ENCODE measurements at places on chromosomes 4 and X.

- DNase-seq, result peak; percentile 46
These were observed at the start of gene TMEM185A for GRCh38 chrX:149631234-149632165. TMEM185A (minus strand) TSS chrX:149631792; CDS start chrX:149631580, 212 bp downstream.

- peak; percentile 66 for DNase-seq
These were observed 17.7 kb downstream of the COL4A6 start for GRCh38 chrX:108420481-108420880.

DNA sequence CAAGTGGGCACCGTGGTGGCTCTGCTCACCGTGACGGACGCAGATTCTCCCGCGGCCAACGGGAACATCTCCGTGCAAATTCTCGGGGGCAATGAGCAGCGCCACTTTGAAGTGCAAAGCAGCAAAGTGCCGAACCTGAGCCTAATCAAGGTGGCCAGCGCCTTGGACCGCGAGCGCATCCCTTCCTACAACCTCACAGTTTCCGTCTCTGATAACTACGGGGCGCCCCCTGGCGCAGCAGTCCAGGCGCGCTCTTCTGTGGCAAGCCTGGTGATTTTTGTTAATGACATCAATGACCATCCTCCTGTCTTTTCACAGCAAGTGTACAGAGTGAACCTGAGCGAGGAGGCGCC lies 2.7 kb downstream of the FAT4 start:
- DNase-seq, result peak; percentile 29

- peak; percentile 21 for DNase-seq
These were observed 113.5 kb upstream of the TMEM164 start for GRCh38 chrX:109889289-109890006.

DNA sequence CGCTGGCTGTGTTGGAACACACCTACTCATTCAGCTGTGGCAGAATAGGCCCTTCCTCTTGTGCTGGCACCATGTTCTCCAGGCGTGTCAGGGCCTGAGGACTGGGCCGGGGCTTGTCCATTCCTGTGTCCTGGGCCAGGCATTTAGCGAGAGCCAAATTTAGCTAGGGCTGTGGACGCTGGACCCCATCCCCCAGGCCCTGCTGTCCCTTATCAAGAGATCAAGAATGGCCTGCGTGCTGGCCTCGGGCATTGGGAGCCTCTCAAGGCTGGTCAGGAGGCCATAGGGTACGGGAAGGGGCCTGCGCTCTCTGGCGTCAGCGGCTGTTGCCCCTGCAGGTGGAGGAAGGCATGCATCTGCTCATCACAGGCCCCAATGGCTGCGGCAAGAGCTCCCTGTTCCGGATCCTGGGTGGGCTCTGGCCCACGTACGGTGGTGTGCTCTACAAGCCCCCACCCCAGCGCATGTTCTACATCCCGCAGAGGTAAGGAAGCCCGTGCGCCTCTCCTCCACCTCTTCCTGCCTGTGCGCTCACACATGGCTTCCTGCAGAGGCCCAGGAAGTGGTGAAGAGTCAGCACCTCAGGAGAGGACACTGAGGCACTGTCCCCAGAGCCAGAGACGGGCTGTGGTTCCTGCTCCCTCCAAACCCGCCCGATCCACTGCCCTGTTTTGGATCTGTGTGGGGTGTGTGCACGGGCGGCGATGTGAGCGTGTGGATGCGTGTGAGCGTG lies 15.3 kb downstream of the ABCD1 start:
- no peak for DNase-seq

DNA sequence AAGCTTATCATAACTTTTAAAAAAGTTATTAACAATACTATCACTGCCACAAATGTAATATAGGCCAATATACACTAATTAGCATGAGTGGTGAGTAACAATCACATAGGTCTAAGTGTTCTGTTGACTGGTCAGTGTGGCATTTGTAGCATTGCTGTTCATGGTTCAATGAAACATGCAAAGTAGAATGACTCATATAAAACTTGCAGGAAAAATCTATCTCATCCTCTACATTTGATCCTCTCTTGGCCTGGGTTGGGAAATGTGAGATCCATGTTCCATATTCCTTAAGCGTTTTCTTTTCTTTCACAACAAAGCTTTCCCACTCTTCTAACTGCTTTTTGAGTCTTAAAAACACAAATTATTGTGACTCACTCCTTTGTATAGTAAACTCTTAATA lies 1418.7 kb downstream of the FSTL5 start:
- no peak for DNase-seq

DNA sequence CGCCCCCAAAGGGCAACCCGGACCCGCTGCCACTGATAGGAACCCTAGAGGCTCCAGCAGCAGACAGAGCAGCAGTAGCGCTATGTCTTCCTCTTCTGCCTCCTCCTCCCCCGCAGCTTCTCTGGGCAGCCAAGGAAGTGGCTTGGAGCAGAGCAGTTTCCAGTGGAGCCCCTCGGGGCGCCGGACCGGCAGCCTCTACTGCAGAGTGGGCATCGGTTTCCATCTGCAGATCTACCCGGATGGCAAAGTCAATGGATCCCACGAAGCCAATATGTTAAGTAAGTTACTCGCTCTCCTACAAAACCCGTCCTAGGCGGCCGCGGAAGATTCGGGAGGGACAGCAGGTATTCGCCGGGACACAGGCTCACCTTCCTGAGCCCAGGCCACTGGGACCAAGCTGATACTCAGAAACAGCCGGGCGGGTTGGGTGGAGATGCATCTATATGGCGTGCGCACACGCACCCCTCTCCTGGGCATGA lies 477 bp downstream of the FGF5 start:
- no peak for DNase-seq

GRCh38 chr4:184464759-184465454 lies 9.4 kb downstream of the IRF2 start:
- no peak for DNase-seq

- no peak for DNase-seq
These were observed 746.9 kb downstream of the FAT4 start for GRCh38 chr4:126061655-126062054.

- no peak for DNase-seq
These were observed 82.7 kb downstream of the MANBA start for GRCh38 chr4:102678107-102678506.

GRCh38 chr4:25081866-25082471 lies 51.2 kb upstream of the LGI2 start:
- no peak for DNase-seq
